ENCODE measurements at places on chromosomes 3 and 15. TPM values are rescaled to one million over a fixed set of nuclear protein-coding genes. Genes with fewer than 3 reads are reported as not detected.

TMIE gene
- total RNA-seq, result 0.18 TPM

MGLL gene
- 31.8 TPM for total RNA-seq

FBXL22 gene
- total RNA-seq, result 39.6 TPM

SAMD7 gene
- not detected for total RNA-seq

DNA sequence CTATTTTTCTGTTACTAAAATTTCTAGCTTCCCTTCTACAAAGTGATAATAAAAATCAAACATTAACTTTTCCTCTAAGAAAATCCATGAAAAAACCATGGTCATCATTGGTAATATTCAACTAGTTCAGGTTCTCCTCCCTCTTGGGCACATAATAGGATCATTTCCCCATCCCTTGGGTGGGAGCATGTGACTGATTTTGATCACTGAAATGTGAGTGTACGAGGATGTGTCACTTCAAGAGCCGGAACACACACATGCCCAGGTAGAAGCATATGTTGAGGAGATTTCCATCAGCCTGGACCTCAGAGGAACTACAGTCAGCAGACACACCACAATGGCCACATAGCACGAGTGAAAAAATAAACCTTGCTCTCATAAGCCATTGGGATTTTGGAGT lies 36.1 kb downstream of the AP3S2 start:
- H3K27me3 ChIP-seq, result no peaks in the 10 kb centered on the region
- no peak for DNase-seq
- H3K4me1 ChIP-seq, result no peaks in the 10 kb centered on the region
- peak overlapping the region; percentile 53 for H3K27ac ChIP-seq
- no peaks in the 10 kb centered on the region for H3K36me3 ChIP-seq
- H3K4me3 ChIP-seq, result no peak overlapping the region

DNA sequence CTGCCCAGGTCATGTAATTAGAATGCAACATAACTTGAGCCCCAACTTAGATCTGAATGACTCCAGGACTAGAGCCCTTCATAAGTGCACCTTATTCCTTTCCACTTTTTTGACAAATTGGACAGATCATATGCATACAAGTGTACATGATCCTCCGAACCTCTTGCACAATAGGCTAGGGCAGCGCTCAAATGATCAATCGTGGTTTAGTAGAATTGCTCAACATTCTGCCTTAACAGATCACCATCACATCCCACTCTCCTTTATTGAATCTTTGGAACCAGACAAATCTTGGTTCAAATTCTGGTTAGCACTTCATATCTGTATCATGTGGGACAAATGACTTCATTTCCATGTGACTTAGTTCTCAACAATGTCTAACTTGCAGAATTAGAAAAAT lies 106.8 kb upstream of the CDIN1 start:
- no peak overlapping the region for H3K27ac ChIP-seq
- DNase-seq, result no peak
- H3K36me3 ChIP-seq, result no peaks in the 10 kb centered on the region
- H3K4me3 ChIP-seq, result no peak overlapping the region
- H3K27me3 ChIP-seq, result no peaks in the 10 kb centered on the region

GRCh38 chr3:13400114-13400673 lies 19.9 kb downstream of the NUP210 start:
- no peaks in the 10 kb centered on the region for H3K4me1 ChIP-seq
- H3K36me3 ChIP-seq, result no peaks in the 10 kb centered on the region
- no peak for DNase-seq
- no peaks in the 10 kb centered on the region for H3K27me3 ChIP-seq
- no peak overlapping the region for H3K4me3 ChIP-seq

DNA sequence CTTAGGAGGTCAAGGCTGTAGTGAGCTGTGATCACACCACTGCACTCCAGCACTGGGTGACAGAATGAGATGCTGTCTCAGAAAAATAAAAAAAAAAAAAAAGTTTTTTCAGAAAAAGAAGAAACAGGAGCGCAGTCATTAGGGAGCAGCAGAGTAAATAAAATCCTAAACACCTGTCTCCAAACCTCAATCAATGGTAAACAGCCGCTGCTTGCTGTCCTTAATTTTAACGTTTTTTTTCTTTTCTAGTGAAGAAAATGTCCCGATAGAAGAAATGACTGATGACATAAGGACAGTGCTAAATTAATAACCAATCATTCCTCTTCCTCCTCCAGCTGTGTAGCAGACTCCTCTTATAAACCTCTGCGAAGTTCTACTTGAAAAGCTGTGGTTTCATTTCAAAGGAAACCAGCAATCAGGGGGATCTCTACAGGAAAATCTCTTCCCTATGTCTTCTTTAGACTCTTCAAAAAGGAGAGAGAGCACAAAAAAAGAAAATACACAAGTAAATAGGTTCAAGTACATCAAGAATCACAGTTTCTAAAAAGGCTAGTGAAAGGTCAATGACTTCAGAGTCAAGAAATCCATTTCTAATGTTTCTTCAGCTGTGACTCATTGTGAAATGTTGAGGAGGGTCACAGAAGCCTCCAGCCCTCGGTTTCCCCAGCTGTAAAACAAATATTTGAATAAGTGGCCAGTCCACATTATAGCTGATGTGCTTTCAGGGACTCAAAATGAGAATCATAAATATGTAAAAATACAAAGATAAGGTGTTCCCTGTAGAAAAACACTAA lies 127.6 kb downstream of the TMCO5A start:
- no peaks in the 10 kb centered on the region for H3K4me1 ChIP-seq
- DNase-seq, result no peak
- H3K36me3 ChIP-seq, result no peaks in the 10 kb centered on the region
- H3K27me3 ChIP-seq, result no peaks in the 10 kb centered on the region

DNA sequence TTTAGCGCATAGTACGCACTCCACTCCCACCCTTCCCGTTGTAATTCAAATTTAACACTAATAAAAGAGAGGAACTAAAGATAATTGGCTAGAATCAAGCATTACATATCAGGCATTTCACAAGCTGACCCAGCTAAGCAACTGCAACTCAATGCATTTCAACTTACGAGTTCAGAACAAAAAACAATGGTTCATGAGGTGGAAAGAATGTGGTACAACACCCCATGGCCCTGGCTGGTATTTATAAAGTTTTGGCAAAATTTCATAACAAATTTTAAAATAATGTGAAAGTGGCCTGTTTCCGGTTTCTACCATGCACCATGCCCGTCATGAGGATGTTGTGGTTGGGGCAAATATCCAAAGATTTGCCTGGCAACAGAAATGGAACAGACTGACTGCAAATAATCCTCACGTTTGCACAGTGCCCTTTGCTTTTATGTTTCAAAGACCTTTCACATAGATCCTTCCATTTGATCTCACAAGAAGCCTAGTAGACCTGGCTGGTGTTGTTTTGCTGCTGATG lies 455.3 kb upstream of the NR2F2 start:
- H3K4me1 ChIP-seq, result no peaks in the 10 kb centered on the region
- H3K27me3 ChIP-seq, result no peaks in the 10 kb centered on the region
- H3K27ac ChIP-seq, result no peak overlapping the region
- no peak overlapping the region for H3K4me3 ChIP-seq
- peak; percentile 6 for DNase-seq
- no peaks in the 10 kb centered on the region for H3K36me3 ChIP-seq

GRCh38 chr3:139353920-139354556 lies 10.2 kb downstream of the MRPS22 start:
- no peak overlapping the region for H3K4me3 ChIP-seq
- H3K27me3 ChIP-seq, result no peaks in the 10 kb centered on the region
- no peaks in the 10 kb centered on the region for H3K4me1 ChIP-seq
- no peak overlapping the region for H3K27ac ChIP-seq
- DNase-seq, result no peak
- peaks cover 11% of the 10 kb centered on the region for H3K36me3 ChIP-seq

GRCh38 chr15:85361323-85361722 lies 19.1 kb upstream of the AKAP13 start:
- no peaks in the 10 kb centered on the region for H3K36me3 ChIP-seq
- no peak for DNase-seq
- no peaks in the 10 kb centered on the region for H3K4me1 ChIP-seq
- H3K27ac ChIP-seq, result no peak overlapping the region

Measured in prostate gland (tissue), 2 donors.